ENCODE measurements at places on chromosomes 11 and 22. TPM values are rescaled to one million over a fixed set of nuclear protein-coding genes. Genes with fewer than 3 reads are reported as not detected.

Gene CALCA
- not detected for total RNA-seq

Gene OR4X1
- total RNA-seq: not detected

Gene KCTD14
- total RNA-seq: 7.7 TPM

Gene IL10RA
- not detected for total RNA-seq

Gene HTR3A
- not detected for total RNA-seq

Gene INPPL1
- 21.5 TPM for total RNA-seq

Gene APOBEC3A
- not detected for total RNA-seq

Gene MPZL2
- not detected for total RNA-seq

Gene TIMP3
- 35.4 TPM for total RNA-seq

GRCh38 chr11:32573228-32573627 is 10.4 kb upstream of the EIF3M start:
- DNase-seq: no peak

GRCh38 chr22:43310311-43310710 is 32.9 kb downstream of the SCUBE1 start:
- no peak for DNase-seq

GRCh38 chr11:109140857-109141515 is 281.0 kb upstream of the C11orf87 start:
- no peak for DNase-seq

- DNase-seq: no peak
Observed at GRCh38 chr11:98736833-98737232, 283.9 kb upstream of the CNTN5 start.

DNA sequence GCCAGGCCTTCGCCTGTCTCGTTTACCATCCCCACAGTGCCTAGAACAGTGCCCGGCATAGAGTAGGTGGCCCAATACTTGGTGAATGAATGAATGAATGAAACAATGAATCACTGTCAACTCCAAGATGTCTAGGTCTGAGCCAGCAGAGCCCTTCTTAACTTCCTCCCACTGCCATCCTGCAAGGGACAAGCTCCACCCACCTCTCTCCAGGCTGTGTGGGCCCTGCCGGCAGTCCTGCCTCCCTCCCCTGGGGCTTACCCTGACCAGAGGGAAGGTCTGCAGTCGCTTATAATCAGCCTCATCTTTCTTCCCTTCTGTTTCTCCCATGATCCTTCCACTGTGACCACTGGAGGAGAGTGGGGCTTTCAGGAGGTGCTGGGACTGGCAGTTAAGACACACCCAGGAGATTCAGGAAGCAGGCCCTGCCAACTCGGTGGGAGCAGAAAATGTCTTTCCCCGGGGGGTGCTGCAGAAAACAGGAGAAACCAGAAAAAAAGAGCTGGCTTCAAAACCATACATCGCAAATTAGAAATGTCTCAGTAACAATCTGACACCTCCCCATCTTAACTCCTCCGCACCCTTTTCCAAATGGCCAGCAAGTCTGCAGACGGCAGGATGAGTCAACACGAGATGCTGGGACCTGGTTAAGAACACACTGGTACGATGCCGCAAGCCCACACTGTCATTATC is 11.4 kb downstream of the DNAL4 start:
- no peak for DNase-seq

- DNase-seq: no peak
Observed at GRCh38 chr22:47628477-47629272, 866.2 kb downstream of the TBC1D22A start.

DNA sequence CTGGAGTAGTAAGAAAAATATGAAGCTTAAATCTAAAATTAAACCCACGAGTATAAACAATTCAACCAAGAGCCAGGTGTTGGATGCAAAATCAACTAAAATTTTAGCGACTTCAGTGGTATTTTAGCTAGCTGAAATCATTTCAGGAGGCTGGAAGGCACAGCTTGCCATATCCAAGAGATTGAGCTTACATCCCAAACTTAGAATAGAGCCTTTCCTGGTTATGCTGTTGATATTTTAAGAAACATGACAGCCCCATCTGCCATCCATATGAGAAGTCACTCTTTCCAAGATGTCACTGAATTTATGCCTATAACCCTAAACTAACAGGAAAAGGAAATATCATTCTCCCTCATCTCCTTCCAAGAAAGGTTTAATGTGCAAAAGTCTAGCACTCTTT is 334.0 kb downstream of the KCNA4 start:
- no peak for DNase-seq

GRCh38 chr22:31263896-31264640 is 28.2 kb downstream of the PIK3IP1 start:
- DNase-seq: no peak

DNA sequence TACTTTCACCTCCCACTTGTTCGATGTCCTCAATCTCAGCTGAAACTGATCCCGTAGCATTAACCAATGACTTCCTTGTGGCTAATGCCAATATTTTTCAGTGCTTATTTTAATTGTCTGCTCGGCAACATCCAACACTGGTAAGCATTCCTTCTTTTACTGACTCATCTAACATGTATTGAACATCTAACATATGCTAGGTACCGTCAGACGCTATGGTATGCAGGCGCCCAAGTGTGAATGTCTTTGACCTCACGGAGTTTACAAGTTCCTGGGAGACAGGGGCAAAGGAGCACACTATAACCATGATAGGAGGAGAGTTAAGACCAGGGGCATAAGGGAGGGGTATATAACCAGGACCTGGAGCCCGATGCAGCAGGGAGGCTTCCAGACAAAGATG is 1.7 kb downstream of the BRMS1 start:
- no peak for DNase-seq

- no peak for DNase-seq
Observed at GRCh38 chr11:119803139-119803538, 74.1 kb upstream of the NECTIN1 start.

- DNase-seq: no peak
Observed at GRCh38 chr11:22479208-22479607, 141.0 kb downstream of the SLC17A6 start.

DNA sequence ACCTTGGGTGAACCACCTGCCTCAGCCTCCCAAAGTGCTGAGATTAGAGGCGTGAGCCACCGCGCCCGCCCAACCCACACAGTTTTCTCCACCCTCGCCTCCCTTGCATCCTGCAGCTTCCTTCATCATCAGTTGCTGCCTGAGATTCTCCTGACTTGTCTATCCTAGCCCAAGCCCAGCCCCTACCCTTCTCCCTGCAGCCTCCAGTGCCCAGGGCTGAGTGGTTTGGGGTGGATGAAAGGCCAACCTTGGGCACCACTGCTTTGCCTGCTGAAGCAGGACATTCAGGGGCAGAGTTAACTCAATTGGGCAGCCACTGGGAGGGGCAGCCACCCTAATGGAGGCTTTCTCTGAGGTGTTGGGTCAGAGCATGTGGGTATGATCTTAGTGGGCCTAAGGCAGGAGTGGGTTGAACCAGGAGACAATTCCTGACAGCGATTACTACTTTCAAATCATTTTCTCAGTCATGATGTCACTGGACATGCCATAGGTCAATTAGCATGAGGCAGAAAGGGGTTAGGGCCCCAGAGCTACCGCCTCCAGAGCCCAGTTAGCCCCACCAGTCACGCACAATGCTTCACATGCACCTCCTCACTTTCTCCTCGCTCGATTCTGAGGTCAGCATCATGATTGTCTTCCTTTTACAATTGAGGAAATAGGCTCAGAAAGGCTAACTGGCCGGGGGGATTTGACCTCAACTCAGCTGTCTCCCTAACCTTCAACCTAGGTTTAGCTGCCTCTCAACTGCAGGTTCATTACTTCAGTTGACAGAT is 1.0 kb upstream of the FKBP2 start:
- no peak for DNase-seq

DNA sequence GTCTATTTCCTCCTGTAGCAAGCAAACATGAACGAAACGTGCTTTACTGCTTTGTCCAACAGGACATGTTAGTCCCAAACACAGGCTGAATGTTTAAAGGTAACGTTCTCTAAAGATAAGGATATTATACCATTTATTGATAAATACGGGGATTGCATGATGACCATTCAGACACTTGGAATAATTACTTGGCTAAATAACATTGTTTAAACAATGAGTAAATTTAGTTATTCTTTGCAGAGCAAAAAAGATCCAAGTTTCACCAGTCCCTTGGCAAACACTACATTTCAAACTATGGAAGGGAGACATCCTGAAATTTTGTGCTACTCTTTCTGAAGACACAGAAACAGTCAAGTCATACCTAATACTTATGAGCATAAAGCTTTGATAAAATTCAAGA is 88.0 kb downstream of the ZNF280B start:
- no peak for DNase-seq

Measured in SJSA1 (cell line).